ENCODE measurements at places on chromosomes 5 and 9. TPM values are rescaled to one million over a fixed set of nuclear protein-coding genes. Genes with fewer than 3 reads are reported as not detected.

- no peak for DNase-seq
Observed at GRCh38 chr9:111399772-111400563, 69.9 kb upstream of the OR2K2 start.

- peak; percentile 30 for DNase-seq
Observed at GRCh38 chr5:157252711-157253465, 13.0 kb upstream of the CYFIP2 start.

GRCh38 chr9:130745829-130746228, 52.2 kb downstream of the EXOSC2 start:
- no peak for DNase-seq

DNA sequence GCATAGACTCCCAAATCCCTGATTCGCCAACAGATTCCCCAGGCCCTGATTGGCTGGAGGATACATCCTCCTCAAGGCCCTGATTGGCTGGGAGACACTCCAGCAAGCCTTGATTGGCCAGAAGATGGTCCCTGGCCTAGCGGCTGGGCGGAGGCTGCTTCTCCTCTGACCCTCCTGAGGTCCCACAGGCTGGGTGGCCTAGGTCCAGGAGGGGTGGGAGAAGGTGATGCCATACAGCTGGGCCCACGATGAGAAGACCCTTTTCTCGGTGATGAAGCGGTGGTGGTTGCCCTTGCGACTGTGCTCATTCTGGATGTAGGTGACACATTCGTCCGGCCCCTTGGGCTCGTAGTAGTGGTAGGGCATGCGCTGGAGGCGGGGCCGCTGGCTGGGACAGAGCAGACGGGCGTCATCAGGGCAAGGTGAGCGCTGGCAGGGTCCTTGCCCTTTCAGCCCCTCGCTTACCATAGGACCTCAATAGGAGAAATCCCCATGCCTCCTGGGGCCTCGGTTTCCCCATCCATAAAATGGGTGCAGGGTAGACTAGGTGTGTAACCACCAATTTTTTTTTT, 9.0 kb upstream of the AK1 start:
- DNase-seq = no peak

The SNCB gene
- total RNA-seq = not detected

The FREM1 gene
- 3.4 TPM for total RNA-seq

All from SJSA1 (cell line).